Suppressor macrophage treated with lipopolysaccharide for 4 hours (primary cell): ENCODE measurements at places on chromosomes 11 and 22.

- DNase-seq, result no peak
These were observed 19.3 kb downstream of the ZC3H7B start for GRCh38 chr22:41320416-41321240.

GRCh38 chr11:2519862-2520735 is 75.3 kb downstream of the KCNQ1 start:
- no peak for DNase-seq

- no peak for DNase-seq
These were observed 45.5 kb downstream of the ENDOD1 start for GRCh38 chr11:95135155-95135554.

GRCh38 chr11:123590296-123590912 is 64.0 kb downstream of the SCN3B start:
- peak; percentile 12 for DNase-seq
